ENCODE measurements at places on chromosomes 12 and 14.

GRCh38 chr12:90174198-90174510 is 465.5 kb upstream of the ATP2B1 start:
- no peak for DNase-seq

DNA sequence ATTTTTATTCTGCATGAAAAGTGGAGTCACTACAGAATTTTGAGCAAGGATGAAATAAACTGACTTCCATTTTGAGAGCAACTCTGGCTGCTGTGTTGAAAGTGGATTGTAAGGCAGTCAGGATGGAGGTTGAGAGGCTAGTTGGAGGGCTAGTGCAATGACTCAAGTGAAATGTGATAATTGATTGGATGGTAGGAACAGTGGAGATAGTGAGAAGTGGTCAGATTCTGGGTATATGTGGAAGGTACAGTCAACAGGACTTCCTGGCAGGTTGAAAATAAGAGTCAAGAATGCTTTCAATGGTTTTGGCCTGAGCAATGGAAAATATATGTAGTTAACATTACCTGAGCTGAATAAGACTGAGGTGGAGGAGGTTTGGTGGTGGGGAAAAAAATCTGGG is 29.0 kb upstream of the CMAS start:
- DNase-seq = no peak

GRCh38 chr14:71486279-71486678 is 445.9 kb upstream of the RGS6 start:
- DNase-seq = no peak

- DNase-seq = no peak
Measured at GRCh38 chr14:32350020-32350419, 20.9 kb downstream of the AKAP6 start.

GRCh38 chr14:61256826-61257468 is 24.2 kb downstream of the TMEM30B start:
- no peak for DNase-seq

- DNase-seq = no peak
Measured at GRCh38 chr14:68279777-68280233, 460.2 kb downstream of the RAD51B start.

DNA sequence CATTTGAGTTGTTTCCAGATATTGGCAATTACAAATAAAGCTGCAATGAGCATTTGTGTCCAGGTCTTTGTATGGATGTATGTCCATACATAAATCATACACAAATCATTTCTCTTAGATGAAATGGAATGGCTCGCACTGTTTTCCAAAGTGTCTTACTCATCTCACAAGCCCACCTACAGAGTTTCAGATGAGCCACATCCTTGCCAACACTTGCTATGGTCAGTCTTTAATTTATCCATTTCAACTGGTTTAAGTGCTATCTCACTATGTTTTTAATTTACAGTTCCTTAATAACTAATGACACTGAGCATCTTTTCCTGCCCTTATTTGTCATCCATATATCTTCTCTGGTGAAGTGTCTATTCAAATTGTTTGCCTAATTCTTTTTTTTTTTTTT is 132.9 kb upstream of the DIO3 start:
- DNase-seq = no peak

- DNase-seq = peak; percentile 18
Measured at GRCh38 chr12:67358781-67359338, 89.7 kb downstream of the CAND1 start.

DNA sequence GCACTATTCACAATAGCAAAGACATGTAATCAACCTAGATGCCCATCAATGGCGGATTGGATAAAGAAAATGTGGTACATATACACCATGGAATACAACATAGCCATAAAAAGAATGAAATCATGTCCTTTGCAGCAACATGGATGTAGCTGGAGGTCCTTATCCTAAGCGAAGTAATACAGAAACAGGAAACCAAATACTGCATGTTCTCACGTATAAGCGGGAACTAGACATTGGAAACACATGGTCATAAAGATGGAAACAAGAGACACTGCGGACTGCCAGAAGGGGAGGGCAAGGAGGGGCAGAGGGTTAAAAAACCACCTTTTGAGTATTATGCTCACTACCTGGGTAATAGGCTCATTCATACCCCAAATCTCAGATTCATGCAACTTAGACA is 234.1 kb upstream of the PLXNC1 start:
- no peak for DNase-seq

DNA sequence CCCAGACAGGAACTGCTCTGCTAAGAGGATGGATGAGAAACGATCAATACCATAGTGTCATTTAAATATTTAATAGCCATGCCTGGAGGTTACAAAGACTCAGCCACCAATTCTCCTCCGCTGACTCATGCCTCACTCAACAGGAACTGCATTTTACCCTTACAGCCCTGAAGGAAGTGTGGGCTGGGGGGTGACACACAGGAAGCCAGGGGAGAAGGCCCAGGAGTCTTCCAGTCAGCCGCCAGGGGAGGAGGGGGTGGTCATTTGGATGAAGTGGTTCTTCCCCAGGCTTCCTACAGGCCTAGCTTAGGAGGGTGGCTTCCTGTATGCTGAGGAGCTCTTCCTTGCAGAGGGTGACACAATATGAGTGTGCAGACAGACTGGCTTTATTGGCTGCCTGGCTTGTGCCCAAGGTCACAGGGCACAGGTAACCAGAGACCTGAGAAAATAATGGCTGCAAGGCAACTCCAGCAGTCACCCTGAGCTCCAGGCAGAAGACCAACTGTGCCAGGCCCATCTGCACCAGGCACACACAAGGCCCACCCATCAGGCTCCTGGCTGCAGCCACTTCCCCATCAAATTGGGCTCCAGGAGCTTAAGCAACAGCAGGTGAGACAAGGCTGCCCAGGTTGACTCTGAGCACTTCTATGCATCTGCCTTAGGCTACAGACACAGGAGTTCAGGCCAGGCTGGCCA is 30.6 kb upstream of the RPLP0 start:
- peak; percentile 56 for DNase-seq

DNA sequence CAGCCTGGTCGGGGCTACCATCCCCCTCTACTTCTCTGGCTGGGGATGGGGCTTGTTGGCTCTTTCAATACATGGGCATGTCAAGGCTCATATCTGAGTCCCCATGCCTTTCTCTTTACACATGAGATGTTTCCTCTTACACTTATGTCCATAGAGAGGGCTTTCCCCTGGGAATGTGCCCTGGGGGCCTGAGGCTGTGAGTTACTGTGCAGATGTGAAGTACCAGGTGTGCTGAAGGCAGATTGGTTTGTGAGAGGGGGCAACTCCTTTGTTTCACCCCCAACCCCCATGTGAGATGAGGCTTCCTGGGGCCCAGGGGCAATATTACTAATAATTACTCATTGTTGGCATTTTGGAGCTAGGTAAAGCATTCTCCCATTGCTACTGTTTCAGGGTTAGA is 32.8 kb downstream of the NRXN3 start:
- no peak for DNase-seq

DNA sequence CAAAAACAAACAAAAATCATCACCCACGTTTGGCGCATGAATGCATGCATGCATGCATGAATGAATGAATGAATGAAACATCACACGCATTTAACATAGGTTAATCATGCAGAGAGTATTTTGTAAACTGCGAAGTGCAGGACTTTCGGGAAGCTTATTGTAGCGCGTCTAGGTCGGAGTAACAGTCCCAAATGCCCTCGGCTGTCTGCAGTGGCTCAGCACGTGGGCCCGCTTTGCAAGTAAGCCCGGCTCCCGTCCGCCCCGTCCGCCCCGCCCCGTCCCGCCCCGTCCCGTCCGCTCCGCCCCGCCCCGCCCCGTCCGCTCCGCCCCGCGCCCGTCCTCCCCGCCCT is 263 bp upstream of the IFT81 start:
- DNase-seq = no peak

- peak; percentile 77 for DNase-seq
Measured at GRCh38 chr12:57756406-57757341, 1.8 kb downstream of the MARCHF9 start.

DNA sequence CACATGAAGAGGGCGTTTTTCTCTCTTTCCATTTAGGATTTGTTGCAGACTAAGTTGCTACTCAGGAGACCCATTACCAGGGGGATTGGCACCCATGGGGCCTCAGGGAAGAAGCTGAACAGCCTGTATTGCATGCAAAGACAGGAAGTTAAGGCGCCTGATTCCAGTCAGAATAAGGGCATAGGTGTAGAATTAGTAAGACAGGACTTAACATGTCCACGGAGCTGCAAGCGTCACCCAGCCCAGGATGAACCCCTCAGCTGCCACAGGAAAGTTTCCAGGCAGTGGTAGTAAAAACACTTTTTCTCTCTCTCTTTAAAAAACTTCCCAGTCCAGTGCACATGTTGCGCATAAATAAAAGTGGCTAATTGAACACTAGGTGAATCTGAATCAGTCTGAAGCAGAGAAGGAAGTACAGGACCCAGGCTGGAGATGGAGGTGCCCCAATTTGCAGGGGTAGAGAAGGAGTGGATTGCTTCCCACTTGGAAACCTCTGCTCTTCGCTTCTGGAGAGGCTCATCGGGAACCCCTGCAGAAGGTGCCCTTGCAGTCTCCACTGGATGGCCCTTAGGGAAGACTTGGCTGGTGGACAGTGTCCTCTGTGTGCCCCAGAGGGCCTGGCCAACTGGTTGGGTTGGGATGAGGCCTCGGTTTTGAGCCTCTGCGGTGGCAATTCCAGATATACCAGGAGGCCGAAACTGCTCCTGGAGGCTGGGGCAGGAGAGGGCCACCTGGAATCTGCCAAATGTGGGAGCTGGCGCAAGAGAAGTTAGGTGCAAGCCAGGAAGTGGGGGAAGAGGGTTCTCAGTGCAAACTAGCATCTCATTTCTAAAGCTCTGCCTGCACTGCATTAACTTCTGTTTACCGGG is 10.7 kb upstream of the TBX3 start:
- no peak for DNase-seq

DNA sequence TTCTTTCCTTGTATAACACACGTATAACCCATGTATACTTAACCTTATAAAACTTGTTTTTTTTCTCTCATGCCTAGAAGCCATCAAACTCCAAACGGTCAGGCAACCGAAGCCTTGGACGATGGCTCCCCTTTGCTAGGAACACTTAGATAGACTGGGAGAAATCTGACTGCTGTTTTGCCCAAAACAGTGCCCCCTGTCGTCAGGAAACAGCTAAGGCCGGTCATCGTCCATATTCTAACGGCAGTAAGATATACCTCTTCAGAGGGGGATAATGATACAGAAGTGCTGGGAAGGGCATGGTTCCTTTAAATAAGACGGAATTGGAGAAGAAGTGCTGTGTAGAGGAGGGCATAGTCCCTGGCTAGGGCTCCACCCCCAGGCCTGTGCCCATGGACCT is 130.5 kb downstream of the SLC41A2 start:
- no peak for DNase-seq

- DNase-seq = no peak
Measured at GRCh38 chr12:75592086-75592485, 80.7 kb upstream of the KRR1 start.

DNA sequence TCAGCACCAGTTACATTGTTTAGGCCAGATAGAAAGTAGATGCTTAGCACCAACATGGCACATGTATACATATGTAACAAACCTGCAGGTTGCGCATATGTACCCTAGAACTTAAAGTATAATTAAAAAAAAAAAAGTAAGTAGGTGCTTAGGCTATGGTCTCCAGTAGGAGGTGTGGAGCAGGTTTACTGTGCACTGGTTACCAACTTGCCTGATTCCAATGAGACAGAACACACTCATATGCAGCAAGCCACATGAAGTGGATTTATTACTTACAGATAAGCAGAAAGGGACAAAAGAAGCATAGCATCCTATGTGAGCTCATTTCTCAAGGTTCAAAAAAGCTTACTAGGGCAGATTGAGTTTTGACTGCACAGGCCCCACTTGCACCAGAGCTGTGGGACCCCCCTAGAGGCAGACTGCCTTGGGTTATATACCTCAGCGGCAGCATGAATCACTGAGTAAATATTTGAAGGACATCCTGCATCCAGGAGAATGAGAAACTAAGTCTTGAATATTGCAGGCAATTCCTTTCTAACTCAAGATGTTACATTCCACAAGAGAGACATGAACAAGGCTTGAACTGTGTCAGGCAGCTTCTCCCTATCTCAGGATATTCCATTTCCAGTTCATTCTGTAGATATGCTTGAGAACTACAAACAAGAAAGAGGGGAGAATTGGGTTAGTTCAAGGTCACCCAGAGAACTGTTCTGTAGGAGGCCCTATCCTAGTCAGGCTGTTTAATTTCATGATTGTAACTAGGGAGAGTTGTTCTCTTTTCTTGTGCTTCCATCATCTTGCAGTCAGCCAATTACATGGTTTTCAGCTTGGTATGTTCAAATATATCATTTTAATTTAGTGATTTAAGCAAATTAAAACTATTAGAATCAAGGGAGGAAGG is 30.1 kb downstream of the LRFN5 start:
- no peak for DNase-seq

- peak; percentile 13 for DNase-seq
Measured at GRCh38 chr12:22687361-22688076, 62.5 kb downstream of the ETNK1 start.

DNA sequence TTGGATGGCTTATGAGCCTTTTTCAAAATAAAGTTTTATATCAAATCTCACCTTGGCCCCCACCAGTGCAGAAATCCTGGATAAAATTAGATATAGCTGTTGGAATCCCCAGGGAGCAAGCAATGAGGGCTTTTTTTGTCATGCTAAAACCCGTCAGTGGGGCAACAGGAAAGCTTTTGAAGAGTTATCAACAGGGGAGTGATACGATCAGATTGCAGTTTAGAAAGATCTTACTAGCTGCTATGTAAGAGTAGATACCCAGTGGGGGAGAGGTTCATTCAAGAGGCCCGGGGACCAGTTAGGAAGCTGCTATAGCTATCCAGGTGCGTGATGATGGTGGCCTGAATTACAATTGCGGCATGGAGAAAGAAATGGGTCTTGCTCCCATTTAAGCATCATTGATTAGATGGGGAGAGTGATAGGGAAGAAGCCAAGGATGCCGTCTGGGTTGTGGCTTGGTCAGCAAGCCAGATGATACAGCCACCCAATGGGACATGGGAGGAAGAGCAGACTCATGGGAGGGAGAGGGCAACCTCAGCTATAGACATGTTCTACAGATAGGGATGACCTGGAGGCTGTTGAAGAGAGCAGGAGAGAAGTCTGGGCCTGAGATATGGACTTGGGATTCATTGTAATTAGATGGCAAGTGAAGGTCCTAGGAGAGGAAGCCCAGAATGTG is 272.4 kb downstream of the DPF3 start:
- no peak for DNase-seq

- DNase-seq = no peak
Measured at GRCh38 chr12:114274131-114274530, 131.8 kb downstream of the TBX5 start.

GRCh38 chr12:95102916-95103671 is 29.7 kb upstream of the NR2C1 start:
- DNase-seq = no peak

Data from OCI-M1 (cell line).